ENCODE measurements at places on chromosomes 2 and 18.

DNA sequence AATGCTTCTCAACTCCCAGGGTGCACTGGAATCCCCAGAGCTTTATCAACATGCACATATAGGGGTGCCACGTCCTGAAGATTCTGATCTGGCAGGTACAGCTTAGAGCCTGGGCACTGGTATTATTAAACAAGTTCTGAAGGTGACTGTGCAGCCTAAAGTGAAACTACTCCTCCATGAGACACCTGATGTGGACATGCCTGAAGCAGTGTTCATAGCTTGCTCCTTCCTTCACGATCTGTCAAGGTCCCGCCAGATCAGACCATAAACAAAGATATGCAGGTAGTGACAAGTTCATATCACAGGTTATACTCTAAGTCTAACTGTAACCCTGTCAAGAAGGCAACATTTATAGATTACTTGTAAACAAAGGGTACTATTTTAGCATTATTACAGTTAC lies 65.3 kb upstream of the DNER start:
- no peak for DNase-seq

DNA sequence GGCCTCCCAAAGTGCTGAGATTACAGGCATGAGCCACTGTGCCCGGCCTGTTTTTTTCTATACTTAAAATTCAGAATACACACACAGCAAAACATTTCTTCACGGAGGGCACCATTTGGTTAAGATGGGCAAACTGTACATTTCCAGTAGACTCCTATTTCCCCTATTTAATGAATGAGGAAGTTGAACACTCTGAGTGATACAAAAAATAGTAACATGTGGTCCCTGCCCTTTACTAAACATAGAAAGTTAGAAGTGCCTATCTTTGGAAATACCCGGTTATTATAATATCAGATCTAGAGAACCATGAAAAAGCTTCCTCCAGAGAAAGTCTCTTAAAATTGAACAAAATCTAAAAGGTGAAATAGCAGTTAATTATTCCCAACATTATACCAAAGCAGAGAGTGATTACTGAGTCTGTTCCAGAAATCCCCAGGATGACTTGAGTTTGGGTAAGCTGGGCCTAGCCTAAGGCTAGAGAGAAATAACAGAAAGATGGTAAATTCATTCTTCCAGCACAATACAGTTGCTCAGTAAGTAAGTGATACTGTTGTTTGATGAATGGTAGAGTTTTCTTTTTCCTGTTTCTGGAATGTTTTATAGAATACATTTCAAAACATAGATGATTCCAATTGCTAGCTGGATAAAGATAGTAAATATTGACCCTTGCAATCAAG lies 23.3 kb upstream of the RMC1 start:
- no peak for DNase-seq

- no peak for DNase-seq
These were observed 32.4 kb upstream of the CCDC150 start for GRCh38 chr2:196607073-196607472.

DNA sequence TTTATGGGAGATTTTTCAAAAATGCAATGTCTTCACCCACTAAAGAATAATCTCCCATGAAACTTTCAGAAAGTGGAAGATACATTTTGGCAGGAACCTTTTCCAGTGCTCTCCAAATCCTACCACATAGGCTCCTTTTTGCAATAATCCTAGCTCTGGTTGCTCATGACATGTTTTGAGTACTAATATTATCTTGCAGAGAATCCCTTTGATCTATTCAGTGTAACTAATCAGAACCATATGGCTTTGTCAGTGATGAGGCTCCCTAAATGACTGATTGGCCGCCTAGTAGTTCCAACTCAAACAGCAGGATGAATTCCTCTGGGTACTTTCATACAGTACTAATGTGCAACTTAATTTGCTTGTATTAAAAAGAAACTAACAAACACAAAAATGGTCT lies 544.0 kb upstream of the FAM98A start:
- DNase-seq, result no peak

DNA sequence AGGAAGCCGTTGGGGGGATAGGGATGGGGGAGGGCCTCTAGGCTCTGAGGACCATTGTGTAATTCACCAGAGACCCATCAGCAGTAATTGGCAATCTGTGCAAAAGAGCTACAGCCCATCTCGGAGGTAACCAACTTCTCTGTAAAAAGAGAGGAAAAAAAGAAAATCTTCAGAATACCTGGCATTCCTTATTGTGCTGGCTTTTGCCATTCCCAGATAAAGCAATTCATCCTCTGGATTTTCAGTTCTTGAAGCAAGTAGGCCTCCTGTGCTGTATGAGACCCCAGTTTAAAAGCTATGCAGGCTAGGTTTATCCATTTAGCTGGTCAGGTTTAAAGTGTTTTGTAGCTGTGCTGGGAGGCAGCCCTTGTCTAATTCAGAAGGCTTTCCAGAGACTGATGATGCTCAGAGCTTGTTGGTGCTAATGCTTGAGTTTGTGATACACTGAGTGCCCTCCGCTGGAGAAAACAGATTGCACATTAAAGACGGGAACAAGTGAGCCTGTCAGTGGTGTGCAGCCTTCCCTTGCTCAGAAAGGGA lies at the start of gene LRRTM4:
Gene LRRTM4 (minus strand): TSS at position 446 of the 540 bp plus-strand sequence.
- no peak for DNase-seq

- DNase-seq, result no peak
These were observed 205.3 kb upstream of the CCDC150 start for GRCh38 chr2:196434217-196434616.

DNA sequence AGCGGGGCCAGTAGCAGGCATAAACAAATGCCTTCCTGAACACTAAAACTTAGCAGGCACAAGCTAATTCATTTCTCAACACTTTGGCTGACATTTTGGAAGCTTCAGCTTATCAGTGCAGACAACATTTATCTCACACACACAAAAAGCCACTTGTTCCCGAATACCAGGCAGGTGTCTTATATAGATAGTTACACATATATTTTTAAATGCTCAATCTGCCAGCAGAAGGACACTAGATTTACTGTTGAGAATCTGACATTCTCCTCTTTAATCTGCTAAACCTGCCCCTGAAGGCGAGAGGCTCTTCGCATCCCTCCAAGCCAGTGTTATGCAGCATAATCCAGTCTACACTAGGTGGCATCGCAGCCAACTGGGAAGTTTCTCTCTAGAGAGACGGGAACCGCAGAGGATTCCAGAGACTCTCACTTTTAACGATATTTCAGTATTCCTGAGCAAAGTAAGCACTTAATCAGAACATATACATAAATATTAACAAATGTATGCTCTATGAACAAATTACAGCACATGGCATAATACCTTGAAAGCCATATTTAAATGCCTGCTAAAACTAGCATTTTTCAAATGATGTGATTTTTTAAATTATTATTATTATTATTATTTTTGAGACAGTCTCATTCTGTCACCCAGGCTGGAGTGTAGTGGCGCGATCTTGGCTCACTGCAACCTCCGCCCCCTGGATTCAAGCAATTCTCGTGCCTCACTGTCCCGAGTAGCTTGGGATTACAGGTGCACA lies 90.2 kb upstream of the SCG2 start:
- DNase-seq, result no peak

DNA sequence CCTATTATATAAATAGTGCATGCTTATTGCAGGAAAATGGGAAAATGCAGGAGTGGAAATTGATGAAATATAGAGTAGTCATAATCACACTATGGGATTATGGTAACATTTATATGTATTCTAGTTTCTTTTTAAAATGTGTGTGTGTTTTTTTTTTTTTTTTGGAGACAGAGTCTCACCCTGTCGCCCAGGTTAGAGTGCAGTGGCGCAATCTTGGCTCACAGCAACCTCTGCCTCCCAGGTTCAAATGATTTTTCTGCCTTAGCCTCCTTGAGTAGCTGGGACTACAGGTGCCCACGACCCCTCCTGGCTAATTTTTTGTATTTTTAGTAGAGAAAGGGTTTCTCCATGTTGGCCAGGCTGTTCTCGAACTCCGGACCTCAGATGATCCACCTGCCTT lies 47.0 kb downstream of the BIRC6 start:
- DNase-seq, result no peak

DNA sequence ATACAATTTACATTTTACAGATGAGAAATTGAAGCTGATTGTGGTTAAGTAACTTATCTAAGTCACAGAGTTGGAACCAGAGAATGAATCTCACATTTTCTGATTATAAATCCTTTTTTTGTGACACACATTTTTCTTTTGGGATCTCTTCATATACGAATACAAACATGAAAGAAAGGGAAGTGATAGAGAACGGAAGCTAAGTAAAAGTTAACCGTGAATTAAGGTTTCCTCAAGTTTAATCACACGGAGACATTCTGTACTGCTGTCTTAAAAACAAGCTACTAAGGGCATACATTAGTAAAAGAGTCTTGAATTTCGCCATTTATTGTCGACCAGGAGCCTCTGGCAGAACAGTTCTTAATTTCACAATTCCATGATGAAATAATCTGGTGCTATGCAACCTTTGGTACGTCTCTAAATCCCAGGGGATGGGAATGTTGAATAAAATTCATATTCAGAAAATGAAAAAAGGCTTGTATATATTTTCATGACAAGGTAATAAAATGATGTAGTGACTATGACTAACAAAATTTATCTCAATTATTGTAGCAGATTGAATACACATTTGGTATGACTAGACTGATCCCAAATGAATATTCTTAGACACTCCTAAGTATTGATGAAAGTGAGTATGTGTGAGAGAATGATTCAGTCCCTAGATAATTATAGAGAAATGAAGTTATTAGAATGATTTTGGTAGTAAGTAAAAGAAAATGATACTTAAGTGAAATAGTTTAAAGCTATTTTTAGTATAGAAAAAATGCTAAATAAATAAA lies 40.3 kb upstream of the ZSWIM2 start:
- no peak for DNase-seq

Data from stimulated activated CD4-positive, alpha-beta T cell treated with anti-CD3 and anti-CD28 coated beads, Interleukin-15, amount 100 ng/mL, for 24 hours (primary cell).